ENCODE measurements at places on chromosomes 7 and 10.

DNA sequence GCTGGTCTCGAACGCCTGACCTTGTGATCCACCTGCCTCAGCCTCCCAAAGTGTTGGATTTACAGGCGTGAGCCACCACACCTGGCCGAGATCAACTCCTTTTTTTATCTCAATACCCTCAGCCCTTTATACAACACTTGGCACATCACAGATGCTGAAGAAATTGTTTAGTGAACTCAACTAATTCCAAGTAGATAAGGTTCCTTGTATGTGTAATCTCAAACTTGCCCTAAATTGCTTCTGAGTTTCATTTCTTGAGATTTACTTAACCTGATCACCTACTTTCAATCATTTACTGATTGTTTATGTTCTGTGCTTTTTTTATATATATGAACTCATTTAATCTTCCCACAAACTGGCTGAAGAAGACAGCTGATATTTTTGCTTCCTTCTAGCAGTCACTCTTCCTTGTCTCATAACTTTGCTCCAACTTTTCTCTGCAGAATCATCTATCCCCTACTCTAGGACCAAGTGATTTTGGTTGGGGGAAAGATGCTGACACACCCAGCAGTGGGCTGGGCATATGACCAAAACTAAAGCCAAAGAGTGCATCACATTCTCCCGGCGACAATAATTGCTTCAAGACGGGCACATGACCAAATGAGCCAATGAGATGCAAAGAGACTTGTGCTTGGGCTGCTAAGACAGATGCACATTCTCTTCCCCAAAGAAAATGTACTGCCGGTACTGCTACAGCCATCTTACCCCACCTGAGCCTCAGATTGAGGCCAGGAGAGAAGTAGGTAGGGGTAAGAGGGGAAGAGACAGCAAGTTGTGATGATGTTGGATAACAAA is 40.3 kb upstream of the ARID5B start:
- no peak for DNase-seq

GRCh38 chr7:111933609-111934008 is 272.6 kb downstream of the DOCK4 start:
- no peak for DNase-seq

DNA sequence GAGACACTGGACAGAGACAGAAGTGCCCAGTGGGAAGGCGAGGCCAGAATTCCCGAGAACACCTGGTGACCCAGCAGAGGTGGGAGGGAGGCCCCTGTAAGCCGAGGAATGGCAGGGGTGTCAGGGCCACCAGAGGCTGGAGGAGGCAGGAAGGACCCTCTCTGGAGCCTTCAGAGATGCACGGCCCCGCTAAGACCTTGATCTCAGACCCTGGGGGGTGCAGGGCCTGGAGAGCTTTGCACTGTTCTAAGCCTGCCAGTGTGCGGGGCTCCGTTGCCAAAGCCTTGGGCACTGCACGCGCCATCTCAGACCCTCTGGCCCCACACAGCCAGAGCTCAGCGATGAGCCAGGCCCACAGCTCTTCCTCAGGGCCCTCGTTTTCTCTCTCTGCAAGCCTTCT is 557.1 kb downstream of the PTPRN2 start:
- DNase-seq = no peak

GRCh38 chr10:28403090-28403489 is 100.2 kb upstream of the MPP7 start:
- DNase-seq = no peak

GRCh38 chr10:4981722-4982471 is 18.7 kb downstream of the AKR1C1 start:
- no peak for DNase-seq

DNA sequence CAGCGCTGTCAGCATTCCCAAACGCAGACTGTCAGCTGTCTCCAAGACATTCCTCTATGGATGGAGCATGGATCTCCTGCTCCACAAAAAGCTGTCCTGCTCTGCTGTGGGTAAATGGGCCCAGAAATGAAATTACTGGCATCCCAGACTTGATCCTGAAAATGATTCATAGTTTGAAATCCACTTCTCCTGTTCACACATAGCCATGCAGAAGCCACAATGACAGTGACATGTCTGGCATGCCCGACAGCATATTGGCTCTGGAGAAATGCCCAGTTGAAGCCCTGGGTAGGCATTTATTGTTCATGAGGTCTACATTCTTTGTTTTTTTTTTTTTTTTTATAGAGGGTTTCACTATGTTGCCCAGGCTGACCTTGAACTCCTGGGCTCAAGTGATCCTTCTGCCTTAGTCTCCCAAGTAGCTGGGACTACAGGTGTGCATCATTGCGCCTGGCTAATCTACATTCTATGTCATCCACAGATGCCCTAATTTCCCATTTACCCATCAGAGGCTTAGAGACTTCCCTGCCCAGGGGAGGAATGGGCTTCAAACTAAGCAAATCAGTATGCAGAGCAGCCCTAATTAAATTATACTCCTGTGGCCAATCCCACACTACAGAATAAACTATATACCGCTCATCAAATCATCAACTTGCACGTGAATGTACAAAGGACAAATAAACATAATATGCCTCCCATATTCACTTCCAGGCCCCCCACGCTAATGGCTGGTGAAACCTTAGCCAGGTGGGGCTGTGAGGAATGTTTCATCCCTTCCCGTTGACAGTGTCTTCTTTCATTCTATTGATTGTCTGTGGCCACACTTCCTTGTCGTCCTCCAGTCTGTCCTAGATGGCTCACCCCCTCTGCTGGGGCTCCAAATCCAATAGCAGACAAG is 61.8 kb upstream of the EEPD1 start:
- no peak for DNase-seq

Data from stimulated activated CD4-positive, alpha-beta T cell treated with anti-CD3 and anti-CD28 coated beads, TNF-alpha, amount 100 ng/mL, for 4 hours (primary cell).